Mucosa of descending colon (tissue), 3 donors: ENCODE measurements at places on chromosomes 7 and 10.

GRCh38 chr7:139572704-139573385, 49.4 kb downstream of the CLEC2L start:
- DNase-seq: no peak

- no peak for DNase-seq
These were observed 468.3 kb upstream of the AUTS2 start for GRCh38 chr7:69129951-69130350.

- no peak for DNase-seq
These were observed 6.9 kb upstream of the PFKFB3 start for GRCh38 chr10:6195846-6196245.

DNA sequence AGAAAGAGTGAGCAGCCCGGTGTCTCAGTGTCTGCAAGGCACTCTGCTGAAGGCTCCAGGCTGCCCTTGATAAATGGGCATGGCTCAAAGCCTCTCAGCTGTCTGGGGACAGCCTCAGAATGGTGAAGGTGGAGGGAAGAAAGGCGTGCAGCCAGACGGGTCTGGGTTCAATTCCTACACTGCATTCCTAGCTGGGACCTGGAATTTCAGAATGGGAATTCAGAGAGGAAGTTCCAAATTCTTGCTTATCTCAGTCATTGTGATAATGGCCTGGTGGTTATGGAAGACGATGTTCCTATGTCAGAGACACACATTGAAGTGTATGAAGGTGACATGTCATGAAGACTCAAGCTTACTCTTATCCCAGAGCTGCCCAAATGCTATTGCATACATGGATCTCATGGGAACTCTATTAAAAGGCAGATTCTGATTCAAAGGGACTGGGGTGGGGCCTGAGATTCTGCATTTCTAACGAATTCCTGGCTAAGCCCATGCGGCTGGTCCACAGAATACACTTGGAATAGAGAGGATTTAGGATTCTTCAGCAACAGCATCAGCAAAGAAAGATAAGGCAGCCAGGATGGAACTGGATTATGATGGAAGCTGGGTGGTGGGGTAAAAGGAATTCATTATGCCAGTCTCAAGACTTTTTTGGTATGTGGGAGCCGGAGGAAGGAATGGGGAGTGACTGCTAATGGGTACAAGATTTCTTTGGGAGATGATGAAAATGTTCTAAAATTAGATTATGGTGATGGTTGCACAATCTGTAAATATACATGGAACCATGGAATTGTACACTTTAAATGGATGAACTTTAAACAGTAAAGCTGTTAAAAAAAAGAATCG, 82.6 kb upstream of the ZMIZ1 start:
- no peak for DNase-seq

GRCh38 chr7:65992526-65992925, 10.5 kb upstream of the GUSB start:
- DNase-seq: no peak

DNA sequence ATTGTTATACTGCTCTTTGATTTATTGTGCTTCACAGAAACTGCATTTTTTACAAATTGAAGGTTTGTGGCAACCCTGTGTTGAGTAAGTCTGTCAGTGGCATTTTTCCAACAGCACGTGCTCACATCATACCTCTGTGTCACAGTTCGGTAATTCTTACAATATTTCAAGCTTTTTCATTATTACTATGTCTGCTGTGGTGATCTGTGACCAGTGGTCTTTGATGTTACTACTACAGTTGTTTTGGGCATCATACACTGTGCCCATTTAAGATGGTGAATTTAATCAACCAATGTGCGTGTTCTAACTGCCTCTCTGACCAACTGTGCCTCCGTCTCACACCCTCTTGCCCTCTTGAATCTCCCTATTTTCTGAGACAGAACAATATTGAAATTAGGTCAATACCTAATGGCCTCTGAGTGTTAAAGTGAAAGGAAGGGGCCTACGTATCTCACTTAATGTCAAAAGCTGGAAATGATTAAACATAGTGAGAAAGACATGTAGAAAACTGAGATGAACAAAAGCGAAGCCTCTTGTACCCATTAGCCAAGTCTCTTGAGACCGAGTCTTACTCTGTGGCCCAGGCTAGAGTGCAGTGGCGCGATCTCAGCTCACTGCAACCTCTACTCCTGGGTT, 20.2 kb upstream of the ASL start:
- no peak for DNase-seq

- DNase-seq: no peak
These were observed 5.7 kb upstream of the R3HCC1L start for GRCh38 chr10:98128802-98129201.

DNA sequence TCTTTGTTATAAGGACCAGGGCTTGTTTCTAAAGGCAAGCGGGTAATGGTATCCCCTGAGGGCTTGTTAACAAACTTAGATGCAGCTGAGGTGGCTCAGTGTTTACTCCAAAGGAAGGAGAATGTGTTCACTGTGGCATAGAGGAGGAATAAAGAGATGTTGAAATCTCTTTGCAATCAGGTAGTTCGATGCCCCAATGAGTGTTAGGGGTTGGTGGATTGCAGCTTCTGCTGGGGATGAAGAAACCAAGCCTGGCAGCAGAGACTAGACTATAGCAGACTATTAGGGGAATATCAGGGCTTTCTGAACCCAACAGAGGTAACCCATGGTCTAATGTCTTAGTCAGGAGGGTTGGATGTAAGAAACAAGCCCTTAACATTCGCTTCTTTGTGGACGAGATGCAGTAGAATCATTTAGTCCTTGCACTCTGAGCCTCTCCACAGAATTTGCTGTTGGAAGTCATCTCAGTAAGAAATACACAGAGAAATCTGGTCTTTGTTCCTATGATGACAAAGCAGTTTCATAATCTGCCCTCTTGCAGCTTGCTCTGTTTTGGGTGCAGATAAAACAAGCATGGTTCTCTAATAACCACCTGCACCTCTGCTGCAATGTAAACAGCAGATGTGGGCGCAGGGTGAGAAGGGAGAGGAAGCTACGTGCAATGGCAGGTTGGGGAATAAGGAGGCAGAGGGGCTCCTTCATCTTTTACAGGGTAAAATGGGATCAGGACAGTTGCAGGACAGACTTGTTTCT, 108.6 kb downstream of the NRF1 start:
- no peak for DNase-seq

DNA sequence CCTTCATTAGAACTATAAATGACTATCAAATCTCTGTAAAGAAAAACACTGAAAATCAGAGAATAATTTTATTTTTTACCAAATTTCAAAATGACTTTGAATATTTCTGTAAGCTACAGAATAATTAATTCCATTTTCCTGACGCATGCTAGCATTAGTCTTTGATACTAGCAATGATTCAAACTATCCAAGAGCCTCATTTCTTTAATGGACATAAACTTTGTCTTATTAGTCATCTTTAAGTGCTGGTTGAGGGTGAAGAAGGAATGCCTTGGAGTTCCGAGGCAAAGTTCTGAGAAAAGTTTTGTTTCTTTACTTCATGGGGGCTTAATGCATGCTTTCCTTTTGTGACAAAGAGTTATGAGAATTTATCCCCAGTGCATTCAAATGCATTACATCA, 137.3 kb downstream of the AGMO start:
- no peak for DNase-seq

DNA sequence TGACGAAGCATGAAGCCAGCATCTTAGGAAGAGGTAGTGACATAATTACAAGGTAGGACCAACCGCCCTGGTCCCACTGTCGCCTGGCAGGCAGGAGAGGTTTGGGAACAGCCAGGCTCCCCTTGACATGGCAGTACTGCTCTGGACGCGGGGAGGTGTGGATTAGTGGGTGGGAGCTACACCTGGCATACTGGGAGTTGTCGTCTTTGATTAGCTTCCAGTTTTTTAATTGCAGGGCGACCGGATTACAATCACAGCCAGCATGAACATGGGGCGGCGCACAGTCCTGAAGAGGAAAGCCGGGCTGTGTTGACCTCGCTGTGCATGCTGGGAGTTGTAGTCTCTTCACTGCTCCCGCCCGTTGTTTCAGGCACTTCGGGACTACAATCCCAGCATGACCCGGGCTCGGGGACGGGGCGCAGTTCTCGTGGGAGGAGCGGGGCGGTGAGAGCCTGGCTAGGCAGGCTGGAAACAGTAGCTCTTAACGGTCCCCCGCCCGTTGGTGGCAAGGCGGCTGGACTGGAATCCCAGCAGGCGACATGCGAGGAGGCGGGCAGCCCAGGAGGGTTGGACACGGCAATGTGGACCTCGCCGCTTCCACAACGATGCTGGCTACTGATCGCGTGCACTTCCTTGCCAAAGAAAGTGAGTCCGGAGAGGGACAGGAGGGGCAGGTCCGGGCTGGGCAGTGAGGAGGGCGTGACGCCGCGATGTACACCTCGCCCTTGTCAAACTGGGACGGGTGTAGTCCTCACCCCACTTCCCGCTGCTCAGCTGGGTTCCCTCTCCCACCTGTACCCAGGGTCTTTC, 98.0 kb upstream of the ZNF722 start:
- DNase-seq: peak; percentile 97

- no peak for DNase-seq
These were observed 10.5 kb downstream of the SKAP2 start for GRCh38 chr7:26853788-26854393.

DNA sequence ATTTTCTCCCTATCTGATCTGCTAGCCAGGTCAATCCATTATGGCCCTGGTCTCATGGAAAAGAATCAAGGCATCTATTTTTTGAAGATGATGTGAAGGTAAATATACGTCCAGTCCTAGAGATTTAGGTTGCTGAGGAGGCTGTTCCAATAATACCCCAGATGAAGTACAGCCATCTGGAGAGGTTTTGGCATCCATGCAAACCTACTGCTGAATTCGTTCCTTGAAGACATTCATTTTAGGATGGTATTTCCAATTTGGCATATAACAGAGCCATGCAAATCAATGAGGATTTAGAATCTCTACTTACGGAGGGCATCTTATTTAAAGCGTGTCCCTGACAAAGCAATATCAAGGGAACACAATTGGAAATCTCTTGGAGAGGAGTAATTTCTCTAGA, 465.5 kb downstream of the KCNMA1 start:
- no peak for DNase-seq

DNA sequence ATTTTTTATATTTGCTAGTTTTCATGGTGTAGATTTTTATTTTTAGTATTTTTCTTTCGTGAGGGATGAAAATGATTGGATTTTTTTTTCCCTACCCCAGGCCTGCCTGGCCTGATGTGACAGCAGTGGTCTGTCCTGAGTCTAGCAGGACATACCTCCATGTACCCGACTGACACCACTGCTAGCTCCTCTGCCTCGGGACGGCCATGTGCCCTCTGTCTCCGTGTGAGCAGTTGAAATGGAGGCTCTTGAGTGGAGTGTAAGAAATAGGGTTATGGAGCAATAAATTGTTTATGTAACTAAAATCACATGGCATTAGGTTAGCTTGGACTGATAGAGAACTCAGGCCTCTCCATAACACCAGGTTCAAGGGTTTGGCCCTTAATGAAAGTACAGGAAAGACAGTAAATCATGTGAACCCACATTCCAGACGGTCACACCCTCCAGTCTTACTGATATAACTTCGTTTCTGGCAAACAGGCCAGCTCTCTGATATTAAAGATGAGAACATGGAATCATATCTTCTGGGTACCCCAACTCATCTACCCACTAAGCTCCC, 734.1 kb downstream of the KCNMA1 start:
- DNase-seq: no peak

GRCh38 chr7:69318794-69319193, 279.5 kb upstream of the AUTS2 start:
- no peak for DNase-seq

DNA sequence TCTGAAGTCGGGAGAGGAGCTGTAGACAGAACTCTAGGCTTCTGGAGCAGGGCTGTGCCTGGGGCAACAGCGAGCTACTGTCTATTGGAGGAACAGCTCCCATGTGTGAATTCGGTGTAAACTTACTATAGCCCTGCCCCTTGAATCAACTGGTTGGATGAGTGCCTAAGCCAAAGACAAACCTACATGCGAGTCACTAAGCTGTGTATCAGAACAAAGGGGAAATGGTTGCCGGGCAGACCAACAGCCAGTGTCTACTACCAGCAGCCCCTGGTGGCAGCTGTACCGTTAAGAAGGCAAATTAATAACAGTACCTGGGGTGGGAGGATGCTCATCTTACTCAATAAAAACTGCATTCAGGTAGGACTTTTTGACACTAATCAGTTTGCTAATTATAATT, 343.6 kb downstream of the ACTR3B start:
- DNase-seq: no peak

- no peak for DNase-seq
These were observed 21.6 kb downstream of the TACC2 start for GRCh38 chr10:122010405-122011050.

- no peak for DNase-seq
These were observed 132.6 kb upstream of the NAMPT start for GRCh38 chr7:106417273-106417902.

GRCh38 chr7:44633254-44634186, 27.1 kb downstream of the OGDH start:
- DNase-seq: no peak

DNA sequence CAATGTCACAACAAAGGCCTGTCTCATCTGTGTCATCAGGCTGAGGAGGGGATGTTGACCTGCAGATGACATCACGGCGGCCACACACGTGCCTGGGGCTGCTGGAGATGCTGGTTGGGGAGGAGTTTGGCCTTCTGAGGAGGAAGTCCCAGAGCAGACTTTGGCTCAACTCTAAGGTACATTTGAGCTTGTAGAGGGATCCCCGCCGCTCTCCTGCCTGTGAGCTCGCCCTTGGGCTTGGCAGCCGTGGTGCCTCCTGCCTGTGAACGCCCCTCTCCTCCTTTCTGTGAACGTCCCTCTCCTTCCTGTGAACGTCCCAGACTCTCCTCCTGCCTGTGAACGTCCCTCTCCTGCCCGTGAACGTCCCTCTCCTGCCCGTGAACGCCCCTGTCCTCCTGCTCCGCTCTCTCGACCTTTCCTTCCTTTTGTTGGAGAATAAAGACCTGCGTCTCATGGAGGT, 176.4 kb downstream of the DNAJB6 start:
- DNase-seq: no peak

DNA sequence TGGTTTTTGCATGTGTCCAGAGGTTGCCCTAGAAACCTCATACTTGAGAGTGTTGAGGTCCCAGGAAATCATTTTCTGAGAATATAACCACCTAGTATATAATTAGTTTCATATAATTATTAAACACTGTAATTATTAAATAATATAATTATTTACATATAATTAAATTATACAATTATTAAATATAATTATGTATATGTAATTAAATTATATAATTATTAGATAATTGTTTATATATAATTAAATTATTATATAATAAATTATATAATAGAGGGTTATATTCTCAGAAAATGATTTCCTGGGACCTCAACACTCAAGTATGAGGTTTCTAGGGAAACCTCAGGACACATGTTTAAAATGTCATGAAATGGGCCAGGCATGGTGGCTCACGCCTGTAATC, 27.6 kb downstream of the SCRN1 start:
- DNase-seq: no peak
